Left renal cortex interstitium (tissue), 4 donors: ENCODE measurements at places on chromosomes 1 and 21. TPM values are rescaled to one million over a fixed set of nuclear protein-coding genes. Genes with fewer than 3 reads are reported as not detected.

- DNase-seq: no peak
Observed at GRCh38 chr1:15952317-15953258, 23.3 kb downstream of the ZBTB17 start.

Gene LCE6A
- not detected for polyA plus RNA-seq

GRCh38 chr1:38581396-38581795, 278.2 kb downstream of the RRAGC start:
- DNase-seq: no peak

- no peak for DNase-seq
Observed at GRCh38 chr1:112754116-112754628, 39.0 kb upstream of the PPM1J start.

DNA sequence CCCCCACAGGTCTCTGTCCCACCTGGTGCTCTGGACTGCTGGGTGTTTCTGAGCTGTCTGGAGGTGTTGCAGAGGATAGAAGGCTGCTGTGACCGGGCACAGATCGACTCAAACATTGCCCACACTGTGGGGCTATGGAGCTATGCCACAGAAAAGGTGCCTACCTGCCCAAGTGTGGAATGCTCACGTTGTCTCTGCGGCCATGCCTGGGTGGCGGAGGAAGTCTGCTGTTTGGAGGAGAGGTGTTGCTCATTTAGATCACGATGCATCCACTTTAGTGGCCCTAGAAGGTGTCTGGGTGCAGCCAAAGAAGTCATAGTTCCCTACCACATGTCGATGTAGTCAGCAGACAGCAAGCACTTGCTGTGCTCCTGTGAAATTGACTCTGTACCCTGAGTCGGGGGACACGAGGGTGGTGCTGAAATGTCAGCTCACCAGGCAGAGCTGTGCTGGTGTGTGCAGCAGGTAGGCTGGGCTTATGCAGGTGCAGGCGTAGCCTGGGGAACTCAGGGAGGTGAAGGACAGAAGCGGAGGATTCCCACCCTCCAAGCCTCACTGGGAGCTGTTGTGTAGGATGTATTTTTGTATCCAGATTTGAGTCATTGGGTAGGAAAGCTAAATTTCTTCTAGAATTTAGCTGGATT, 32.8 kb upstream of the PWP2 start:
- no peak for DNase-seq

GRCh38 chr1:207259391-207259790, 62.1 kb upstream of the CD55 start:
- DNase-seq: no peak

GRCh38 chr1:230307213-230307612, 118.9 kb downstream of the PGBD5 start:
- no peak for DNase-seq

Gene LMX1A
- polyA plus RNA-seq: not detected

Gene ATAD3B
- polyA plus RNA-seq: 28.0 TPM

DNA sequence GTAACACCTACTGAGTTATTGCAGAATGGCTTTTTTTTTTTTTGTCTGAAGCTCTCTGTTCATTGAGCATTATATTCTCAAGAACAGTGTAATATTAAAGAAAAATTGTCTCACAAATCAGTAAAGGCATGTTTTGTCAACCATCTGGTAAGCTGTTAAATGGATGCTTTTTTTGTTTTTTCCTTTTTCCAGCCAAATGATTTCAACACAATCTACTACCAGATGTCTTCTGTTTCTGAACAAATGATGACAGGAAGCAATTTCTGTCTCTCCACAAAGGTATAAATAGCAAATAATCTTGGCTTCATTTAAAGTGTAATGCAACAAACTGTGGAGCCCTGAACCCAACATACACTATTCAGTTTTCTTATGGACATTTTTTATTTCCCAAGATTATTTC, 78.6 kb upstream of the RGS2 start:
- no peak for DNase-seq

Gene TMIGD3
- 0.78 TPM for polyA plus RNA-seq

DNA sequence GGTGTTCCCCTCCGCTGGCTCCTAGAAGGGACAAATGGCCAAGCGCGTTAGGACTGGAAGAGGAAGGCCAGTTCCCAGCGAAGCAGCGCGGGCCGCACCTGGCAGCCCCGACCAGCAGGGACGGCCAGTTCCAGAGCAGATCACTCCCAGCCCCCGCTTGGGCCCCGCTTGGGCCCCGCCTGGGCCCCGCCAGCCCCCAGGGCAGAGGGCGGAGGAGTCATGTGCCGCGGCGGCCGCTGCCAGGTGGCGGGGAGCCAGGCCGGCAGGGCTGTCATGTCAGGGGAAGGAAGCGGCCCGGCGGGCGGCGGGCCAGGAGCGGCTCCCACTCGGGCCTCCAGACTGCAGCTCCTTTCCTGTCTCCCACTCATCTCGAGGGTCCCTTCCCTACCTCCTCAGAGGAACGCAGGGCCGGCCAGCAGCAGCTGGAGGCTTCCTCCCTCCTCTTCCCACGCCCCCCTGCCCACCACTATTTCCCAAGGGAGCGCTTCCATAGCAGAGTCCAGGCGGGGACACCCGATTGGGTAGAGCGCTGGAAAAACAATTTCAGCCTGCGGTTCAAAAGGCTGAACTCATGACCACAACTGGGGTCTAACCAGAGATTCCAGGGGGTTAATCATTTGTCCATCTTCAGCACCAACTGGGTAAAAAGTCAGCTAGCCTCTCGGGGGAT, 16.5 kb downstream of the ZNF697 start:
- DNase-seq: peak; percentile 41

DNA sequence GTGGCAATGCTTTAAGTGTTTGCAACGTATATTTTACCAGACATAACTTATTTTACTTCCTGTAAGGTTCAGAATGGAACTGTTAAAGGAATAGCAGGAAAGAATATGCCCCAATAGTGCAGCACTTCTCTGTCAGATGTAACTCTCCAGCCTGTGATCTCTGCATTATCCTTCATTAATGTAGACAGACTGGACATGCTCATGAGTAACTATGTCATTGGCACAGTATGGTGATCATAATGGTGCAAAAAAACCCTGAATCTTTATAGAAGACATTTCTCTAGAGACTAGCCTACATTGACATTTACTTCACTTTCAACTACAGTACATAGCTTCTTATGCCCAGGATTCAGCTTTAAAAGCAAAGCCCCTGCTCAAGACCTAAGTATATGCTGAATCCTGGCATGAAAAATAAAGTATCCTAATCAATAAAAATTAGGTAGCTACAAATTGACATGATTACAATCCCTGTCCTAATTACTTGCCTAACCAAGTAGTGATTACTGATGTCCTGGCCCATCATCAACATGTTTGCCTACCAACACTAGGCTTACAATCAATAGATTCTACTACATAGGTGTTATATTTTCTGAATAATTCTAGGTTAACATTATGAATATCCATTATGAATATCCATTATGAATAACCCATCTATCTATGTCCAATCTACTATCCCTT, 13.9 kb downstream of the COX20 start:
- DNase-seq: no peak

DNA sequence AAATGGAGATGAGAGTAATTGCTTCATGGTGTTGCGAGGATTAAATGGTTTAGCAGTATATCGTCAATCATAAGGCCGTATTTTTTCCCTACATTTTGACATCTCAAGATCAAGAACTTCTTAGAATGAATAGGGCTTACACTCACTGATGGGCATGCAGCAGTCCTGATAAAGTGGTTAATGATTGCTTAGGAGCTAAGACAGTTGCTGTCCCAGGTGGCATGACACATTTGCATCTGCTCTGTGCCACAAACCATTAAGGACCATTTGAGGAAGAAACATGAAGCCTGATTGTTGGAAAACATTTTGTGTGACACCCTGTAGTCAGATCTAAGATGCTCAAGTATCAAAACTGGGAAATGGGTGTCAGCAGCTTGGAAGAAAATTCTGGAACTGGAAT, 81.0 kb upstream of the SGIP1 start:
- DNase-seq: no peak

- DNase-seq: no peak
Observed at GRCh38 chr1:3074800-3075199, 5.8 kb downstream of the PRDM16 start.

GRCh38 chr1:145957443-145958319, at the start of gene LIX1L:
Gene LIX1L (minus strand): TSS chr1:145958017. CDS start chr1:145957927, 90 bp downstream.
- peak; percentile 95 for DNase-seq

Gene TIAM1
- 9.4 TPM for polyA plus RNA-seq

GRCh38 chr1:185441605-185442004, 124.6 kb upstream of the IVNS1ABP start:
- DNase-seq: peak; percentile 37

DNA sequence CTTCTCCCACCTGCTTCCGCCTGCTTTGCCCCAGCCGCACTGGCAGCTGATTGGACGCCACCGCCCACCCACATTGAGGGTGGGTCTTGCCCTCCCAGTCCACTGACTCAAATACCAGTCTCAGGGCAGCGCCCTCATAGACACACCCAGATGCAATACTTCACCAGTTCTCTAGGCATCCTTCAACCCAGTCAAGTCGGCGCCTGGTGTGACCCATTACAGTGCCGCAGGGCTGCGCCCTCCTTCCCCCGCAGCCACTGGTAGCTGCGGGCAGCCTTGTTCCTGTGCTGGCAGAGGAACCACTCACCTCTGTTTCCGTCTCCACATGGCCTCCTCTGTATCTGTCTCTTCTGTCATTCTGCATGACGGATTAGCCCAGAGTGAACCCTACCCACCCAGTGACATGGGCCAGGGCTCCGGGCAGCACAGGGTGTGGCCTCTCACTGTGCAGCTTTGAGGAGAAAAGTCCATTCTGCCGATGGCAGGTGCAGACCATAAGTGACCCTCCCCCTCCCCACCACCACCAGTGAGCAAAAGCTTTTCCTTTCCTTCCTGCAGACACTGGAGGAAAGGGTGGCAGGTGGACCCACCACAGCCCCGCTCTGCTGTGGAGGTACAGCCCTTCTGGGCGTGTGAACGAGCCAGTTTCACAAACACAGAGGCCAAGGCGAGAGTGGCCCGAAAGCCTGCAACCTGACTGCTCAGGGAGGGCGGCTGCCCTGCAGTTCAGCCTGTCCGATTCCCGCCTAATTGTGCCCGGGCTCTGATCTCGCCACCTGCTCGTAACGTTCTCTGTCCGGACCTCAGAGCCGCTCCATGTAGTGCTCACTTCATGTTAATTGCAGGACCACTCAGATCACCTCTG, 57.1 kb downstream of the FAAP20 start:
- no peak for DNase-seq

Gene ANGEL2
- polyA plus RNA-seq: 31.7 TPM

DNA sequence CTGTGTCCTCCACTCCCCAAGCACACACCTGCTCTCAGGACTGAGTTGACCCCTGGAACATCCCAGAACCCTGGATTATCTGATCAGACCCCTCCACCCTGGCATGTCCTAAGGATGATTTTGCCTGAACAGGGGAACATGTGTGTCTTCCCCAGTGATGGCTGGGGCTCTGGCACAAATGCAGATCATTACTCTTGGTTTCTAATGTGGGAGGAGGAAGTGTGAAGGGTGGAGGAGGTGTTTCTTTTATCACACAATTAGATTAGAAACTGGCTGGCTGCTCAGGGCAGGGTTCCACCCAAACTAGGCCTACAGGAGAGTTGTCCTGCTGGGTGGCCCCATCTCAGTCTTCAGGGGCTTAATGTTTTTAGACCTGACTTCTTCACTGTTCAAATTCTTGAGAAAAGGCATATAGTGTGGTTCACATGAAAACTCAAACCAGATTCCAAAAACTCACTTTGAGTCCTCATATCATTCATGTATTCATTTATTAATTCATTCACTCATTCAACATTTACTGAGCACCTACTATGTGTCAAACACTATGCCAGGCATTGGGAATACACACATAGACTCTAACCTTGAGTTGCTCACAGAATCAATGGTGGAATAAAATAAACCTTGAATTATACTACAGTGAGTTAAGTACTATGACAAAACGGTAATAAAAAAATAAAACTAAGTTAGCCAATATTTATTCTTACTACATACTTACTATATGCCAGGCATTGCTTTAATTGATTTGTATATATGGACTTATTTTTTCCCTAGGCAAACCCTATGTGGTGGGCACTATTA, 221.8 kb upstream of the JUN start:
- no peak for DNase-seq

- DNase-seq: no peak
Observed at GRCh38 chr1:115717541-115717940, 51.0 kb downstream of the CASQ2 start.

Gene ACTA1
- 3.0 TPM for polyA plus RNA-seq

Gene CYYR1
- 53.3 TPM for polyA plus RNA-seq

GRCh38 chr1:12147201-12147701, 19.5 kb upstream of the TNFRSF1B start:
- no peak for DNase-seq

- DNase-seq: no peak
Observed at GRCh38 chr21:42837421-42838211, 41.7 kb downstream of the WDR4 start.

- no peak for DNase-seq
Observed at GRCh38 chr21:42057851-42058437, 13.2 kb upstream of the UMODL1 start.

Gene ARF1
- 353 TPM for polyA plus RNA-seq
